ENCODE measurements at places on chromosomes 2 and 18. TPM values are rescaled to one million over a fixed set of nuclear protein-coding genes. Genes with fewer than 3 reads are reported as not detected.

DNA sequence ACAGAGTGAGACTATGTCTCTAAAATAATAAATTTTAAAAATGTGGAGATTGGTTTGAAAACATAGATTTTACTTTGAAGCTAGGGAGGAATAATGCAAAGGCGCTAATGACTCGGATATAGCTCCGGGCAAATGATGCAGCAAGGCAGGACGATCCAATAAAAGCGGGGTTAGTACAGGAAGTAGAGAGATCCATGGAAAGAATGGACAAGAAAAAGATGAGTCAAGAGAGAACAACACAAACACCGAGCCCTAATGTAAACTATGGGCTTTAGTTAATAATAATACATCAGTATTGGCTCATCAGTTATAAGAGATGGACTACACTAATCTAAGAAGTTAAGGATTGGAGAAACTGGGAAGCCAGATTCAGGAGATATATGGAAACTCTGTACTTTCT lies 74.5 kb downstream of the QPCT start:
- no peak overlapping the region for H3K27ac ChIP-seq
- H3K4me1 ChIP-seq = peaks cover 6% of the 10 kb centered on the region
- no peak overlapping the region for H3K4me3 ChIP-seq
- ATAC-seq = no peak
- H3K27me3 ChIP-seq = no peaks in the 10 kb centered on the region

DNA sequence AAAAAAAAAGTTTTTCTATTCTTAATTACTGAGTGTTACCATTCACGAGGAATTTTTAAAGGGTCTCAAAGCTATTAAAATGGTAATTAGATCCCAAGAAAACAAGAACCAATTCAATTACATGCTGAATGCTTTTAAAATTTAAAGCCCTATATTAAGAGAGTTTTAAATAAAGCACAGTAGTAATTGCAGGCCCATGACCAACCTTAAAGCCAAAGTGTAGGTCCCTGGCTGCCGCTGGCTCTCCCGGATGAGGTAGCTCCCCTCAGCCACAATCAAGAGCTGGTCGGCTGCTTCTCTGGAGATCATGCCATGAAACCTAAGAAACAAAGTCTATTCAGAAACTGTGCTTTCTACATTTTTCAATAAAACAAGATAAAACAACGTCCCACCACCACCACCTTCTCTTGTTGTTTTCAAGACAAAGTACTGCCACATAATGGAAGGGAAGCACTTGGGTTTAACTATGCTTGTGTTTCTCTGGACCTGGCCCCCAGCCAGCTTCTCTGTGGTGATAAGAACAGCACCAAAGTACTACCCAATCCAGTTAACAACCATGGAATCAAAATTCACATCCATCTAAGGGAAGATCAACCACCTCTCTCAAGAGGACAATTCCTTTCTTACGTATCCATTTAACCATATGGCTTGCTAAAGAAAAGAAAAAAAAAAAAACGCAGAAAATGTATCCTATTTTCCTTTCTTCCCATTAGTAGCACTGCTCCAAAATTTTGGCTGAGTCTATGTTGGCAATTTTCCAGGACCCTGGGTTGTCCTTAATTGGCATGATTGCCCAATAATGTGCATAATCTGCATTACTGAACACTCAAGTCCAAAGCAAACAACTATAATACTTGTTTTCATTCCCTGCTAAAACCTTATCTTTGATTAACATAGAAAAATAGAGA lies 90.1 kb downstream of the CHN1 start:
- H3K4me1 ChIP-seq = no peaks in the 10 kb centered on the region
- no peaks in the 10 kb centered on the region for H3K36me3 ChIP-seq
- H3K27ac ChIP-seq = no peak overlapping the region
- no peak overlapping the region for H3K4me3 ChIP-seq
- ATAC-seq = no peak

GRCh38 chr2:217880891-217881290 lies 121.9 kb downstream of the TNS1 start:
- H3K4me1 ChIP-seq = no peaks in the 10 kb centered on the region
- H3K36me3 ChIP-seq = no peaks in the 10 kb centered on the region
- peaks cover 25% of the 10 kb centered on the region for H3K27me3 ChIP-seq
- H3K27ac ChIP-seq = no peak overlapping the region
- ATAC-seq = no peak

- no peak for ATAC-seq
- H3K36me3 ChIP-seq = peaks cover 39% of the 10 kb centered on the region
- H3K4me3 ChIP-seq = no peak overlapping the region
- H3K27me3 ChIP-seq = no peaks in the 10 kb centered on the region
- H3K27ac ChIP-seq = no peak overlapping the region
Measured at GRCh38 chr2:61451178-61451577, 19.7 kb downstream of the USP34 start.

DNA sequence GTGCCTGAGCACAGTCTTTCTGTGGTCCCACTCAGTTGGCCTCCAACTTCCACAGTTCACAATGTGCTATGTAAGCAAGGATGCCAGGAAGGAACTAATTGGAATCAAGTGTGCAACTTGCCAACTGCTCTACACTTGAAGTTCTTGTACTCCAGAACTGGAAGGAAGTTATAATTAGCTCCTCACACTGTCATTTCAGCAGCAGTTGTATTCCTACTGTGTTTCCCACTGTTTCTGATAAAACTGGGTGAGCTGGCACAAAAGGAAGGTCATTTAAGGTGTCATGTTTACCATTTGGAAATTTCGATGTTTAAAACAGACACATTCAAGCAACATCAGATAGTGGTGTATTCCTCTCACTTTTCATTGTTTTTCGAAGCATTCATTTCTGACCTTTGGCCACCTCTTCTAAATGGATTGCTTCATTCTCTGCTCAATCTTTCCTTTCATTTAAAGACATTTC lies 84.2 kb downstream of the ANTXR1 start:
- no peak for ATAC-seq
- H3K27me3 ChIP-seq = peaks cover 12% of the 10 kb centered on the region
- H3K4me3 ChIP-seq = no peak overlapping the region

- peaks cover 18% of the 10 kb centered on the region for H3K27me3 ChIP-seq
- no peak for ATAC-seq
- H3K27ac ChIP-seq = no peak overlapping the region
- H3K4me3 ChIP-seq = no peak overlapping the region
Measured at GRCh38 chr2:229376866-229377265, 105.8 kb upstream of the PID1 start.

MYO7B gene
- 0.16 TPM for total RNA-seq

All from activated T-helper 17 cell treated with anti-CD3 and anti-CD28 coated beads, Interleukin-2, amount 50 U/mL, for 72 hours (primary cell).